ENCODE measurements at places on chromosomes 12 and 14. TPM values are rescaled to one million over a fixed set of nuclear protein-coding genes. Genes with fewer than 3 reads are reported as not detected.

Gene ACAD10
- total RNA-seq, result 27.4 TPM

Gene SERPINA12
- not detected for total RNA-seq

- no peak overlapping the region for H3K4me3 ChIP-seq
- H3K36me3 ChIP-seq, result no peaks in the 10 kb centered on the region
- H3K27ac ChIP-seq, result no peak overlapping the region
- DNase-seq, result no peak
- H3K4me1 ChIP-seq, result peaks cover 38% of the 10 kb centered on the region
- H3K27me3 ChIP-seq, result no peaks in the 10 kb centered on the region
Observed at GRCh38 chr12:109842021-109842420, 8.8 kb upstream of the TRPV4 start.

Gene CIROP
- not detected for total RNA-seq

- no peak overlapping the region for H3K4me3 ChIP-seq
- H3K27me3 ChIP-seq, result no peaks in the 10 kb centered on the region
- H3K36me3 ChIP-seq, result peaks cover 54% of the 10 kb centered on the region
- no peak overlapping the region for H3K27ac ChIP-seq
- peaks cover 28% of the 10 kb centered on the region for H3K4me1 ChIP-seq
Observed at GRCh38 chr12:49054524-49054923, 6.1 kb downstream of the KMT2D start.

Gene MYO1H
- total RNA-seq, result not detected

GRCh38 chr14:96514694-96515093 lies 12.5 kb downstream of the PAPOLA start:
- no peak overlapping the region for H3K27ac ChIP-seq
- H3K4me3 ChIP-seq, result no peak overlapping the region
- H3K27me3 ChIP-seq, result no peaks in the 10 kb centered on the region

GRCh38 chr14:102927346-102927877 lies 4.9 kb downstream of the AMN start:
- no peak overlapping the region for H3K4me3 ChIP-seq
- no peaks in the 10 kb centered on the region for H3K36me3 ChIP-seq
- peaks cover 8% of the 10 kb centered on the region for H3K4me1 ChIP-seq
- no peak overlapping the region for H3K27ac ChIP-seq

GRCh38 chr14:32332415-32333316 lies 3.6 kb downstream of the AKAP6 start:
- no peaks in the 10 kb centered on the region for H3K36me3 ChIP-seq
- H3K27ac ChIP-seq, result peak overlapping the region; percentile 41
- H3K4me1 ChIP-seq, result peaks cover 14% of the 10 kb centered on the region
- H3K27me3 ChIP-seq, result no peaks in the 10 kb centered on the region
- no peak overlapping the region for H3K4me3 ChIP-seq

Gene INHBC
- not detected for total RNA-seq

DNA sequence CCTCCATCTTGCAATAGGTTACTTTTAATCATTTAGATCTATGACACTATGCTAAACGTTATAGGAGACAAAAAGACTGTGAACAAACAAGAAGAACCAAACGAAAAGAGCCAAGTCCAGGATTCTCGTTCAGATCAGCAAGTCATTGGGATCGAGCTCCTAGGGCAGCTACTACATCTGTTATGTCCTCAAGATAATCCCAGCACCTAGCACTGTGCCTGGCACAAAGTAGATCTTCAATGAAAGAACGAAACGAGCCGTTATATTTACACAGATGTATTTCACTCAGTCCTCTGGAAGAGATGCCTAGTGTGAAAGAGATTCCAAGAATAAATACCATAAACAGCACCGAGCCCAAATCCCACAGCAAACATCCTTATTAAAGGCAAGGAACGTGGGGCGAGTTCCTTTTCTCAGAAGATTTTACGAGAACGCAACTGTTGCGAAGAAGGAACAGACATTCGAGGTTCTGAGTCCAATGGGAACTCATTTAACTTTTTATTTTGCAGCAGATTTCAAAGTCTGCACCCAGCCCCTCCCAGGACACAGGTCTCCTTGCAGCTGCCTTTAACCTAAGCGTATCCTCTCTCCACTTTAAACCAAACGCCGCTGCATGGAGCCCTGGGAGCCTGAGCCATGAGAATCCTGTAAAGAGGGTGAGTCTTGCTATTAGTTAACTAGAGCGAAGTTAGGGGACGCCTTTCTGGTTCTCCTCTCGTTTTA lies 544 bp upstream of the TDP1 start:
- no peaks in the 10 kb centered on the region for H3K27me3 ChIP-seq
- peaks cover 21% of the 10 kb centered on the region for H3K36me3 ChIP-seq
- 0 out of 2 replicates have a peak overlapping the region, but pooled peaks have one; percentile 14 for H3K27ac ChIP-seq
- peaks cover 20% of the 10 kb centered on the region for H3K4me1 ChIP-seq
